Natural killer cell treated with Interleukin-12 subunit alpha and Interleukin-12 subunit beta and Interleukin-15 and Interleukin-18, amount 100 ng/mL, for 72 hours (primary cell): ENCODE measurements at places on chromosomes 13 and 19. TPM values are rescaled to one million over a fixed set of nuclear protein-coding genes. Genes with fewer than 3 reads are reported as not detected.

GRCh38 chr19:42247640-42248199, 5.3 kb upstream of the GSK3A start:
- no peak for DNase-seq

DNA sequence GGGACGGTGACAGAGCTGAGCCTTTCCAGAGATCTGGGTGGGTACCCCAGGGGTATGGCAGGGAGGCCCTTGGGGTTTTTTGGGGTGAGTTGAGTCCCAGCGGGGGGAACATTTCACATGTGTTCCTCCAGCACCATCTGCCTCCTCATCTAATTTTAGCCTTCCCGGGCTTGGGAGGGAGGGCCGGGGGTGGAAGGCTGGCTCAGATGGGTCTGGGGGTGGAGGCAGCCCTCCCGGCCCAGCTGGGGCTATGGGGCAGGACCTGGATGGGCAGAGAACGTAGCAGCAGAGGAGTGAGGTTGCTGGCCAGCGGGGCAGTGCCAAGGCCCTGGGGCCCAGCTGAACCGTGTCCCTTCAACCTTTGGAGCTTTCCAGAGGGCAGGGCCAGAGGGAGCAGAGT, 23.5 kb downstream of the ADGRL1 start:
- DNase-seq: no peak

Gene BRCA2
- 28.5 TPM for total RNA-seq

Gene ZNF225
- 4.7 TPM for total RNA-seq

Gene TYK2
- total RNA-seq: 310 TPM

GRCh38 chr13:91014696-91015095, 332.8 kb upstream of the MIR17HG start:
- DNase-seq: no peak

Gene SYNE4
- total RNA-seq: 3.0 TPM

- DNase-seq: no peak
Observed at GRCh38 chr13:113397608-113398425, 33.9 kb upstream of the GRTP1 start.

Gene RXFP2
- total RNA-seq: not detected

- no peak for DNase-seq
Observed at GRCh38 chr13:49494645-49495044, 1.1 kb upstream of the PHF11 start.

Gene KASH5
- not detected for total RNA-seq

DNA sequence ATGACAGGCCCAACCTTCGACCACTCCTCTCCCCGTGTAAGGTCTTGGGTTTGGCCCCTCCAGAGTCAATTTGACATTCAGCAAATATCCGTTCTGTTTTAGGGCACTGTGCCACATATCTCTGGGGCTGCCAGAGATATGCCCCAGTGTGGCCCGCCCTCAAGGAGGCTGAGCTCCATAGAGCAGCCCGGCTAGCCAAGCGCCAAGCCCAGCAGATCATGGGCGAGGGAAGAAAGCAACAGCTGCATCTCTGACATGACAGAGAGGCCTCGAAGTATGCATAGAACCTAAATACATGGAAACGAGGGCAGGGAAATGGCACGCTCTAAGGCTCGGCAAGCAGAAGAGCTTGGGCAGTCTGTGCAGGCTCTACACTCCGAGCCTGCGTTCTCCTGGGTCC, 124.5 kb downstream of the USP12 start:
- DNase-seq: no peak

- no peak for DNase-seq
Observed at GRCh38 chr13:102928941-102929675, 83.3 kb downstream of the ERCC5 start.

DNA sequence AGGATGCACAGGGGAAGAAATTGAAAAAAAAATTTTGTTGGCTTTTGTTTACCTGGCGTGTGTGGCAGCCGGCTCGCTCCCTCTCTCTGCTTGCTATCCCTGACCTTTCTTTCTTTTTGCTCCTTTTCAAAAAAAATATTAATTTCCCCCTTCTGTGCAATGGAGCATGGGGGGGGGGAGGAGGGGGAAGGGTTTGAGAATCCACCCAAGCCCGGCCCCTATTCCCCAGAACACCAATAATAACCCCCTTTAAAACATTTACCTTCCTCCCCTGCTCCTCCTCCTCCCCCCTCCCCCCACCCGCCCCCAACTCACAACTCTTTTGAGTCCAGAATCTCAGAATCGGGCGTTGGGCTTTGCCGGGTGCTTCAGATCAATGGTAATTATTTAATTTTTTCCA, 28.4 kb downstream of the NFIX start:
- no peak for DNase-seq

Gene KLK2
- total RNA-seq: not detected

DNA sequence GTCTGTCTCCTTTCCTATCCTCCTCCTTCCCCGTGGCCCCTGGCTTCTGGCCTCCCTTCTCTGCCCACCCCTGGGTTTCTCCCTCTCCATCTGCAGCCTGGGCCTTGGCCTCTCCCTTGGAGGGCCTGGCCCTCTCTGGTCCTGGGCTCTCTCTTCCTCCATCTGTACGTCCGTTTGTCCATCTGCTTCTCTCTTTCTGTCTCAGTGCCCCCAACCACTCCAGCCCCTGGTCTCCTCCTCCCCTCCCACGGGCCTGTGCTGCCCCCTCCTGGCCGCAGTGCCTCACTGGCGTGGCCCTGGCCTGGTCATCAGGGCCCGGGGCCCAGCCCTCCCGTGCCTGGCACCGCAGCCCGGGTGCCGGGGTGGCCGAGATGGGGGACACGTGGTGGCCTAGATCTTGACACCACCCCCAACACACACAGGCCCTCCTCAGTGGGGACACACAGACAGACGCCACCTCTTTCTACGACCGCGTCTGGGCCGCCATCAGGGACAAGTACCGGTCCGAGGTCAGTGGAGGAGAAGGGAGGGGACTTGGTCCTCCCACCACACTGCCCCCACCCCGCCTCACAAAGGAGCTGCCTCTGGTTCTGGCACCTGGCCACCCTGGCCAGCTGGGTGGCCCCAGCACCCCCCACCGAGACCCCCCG, 11.3 kb downstream of the PRKCSH start:
- no peak for DNase-seq

Gene C1QTNF9
- not detected for total RNA-seq

GRCh38 chr13:35978607-35979316, 152.4 kb downstream of the DCLK1 start:
- no peak for DNase-seq

GRCh38 chr13:90201676-90202460, 1145.6 kb upstream of the MIR17HG start:
- no peak for DNase-seq
